GM04503 (cell line): ENCODE measurements at places on chromosomes 7 and 10.

GRCh38 chr7:6536262-6537260, 14.7 kb downstream of the GRID2IP start:
- DNase-seq, result no peak

- DNase-seq, result no peak
Observed at GRCh38 chr7:100895956-100896731, 456 bp upstream of the ACHE start.

DNA sequence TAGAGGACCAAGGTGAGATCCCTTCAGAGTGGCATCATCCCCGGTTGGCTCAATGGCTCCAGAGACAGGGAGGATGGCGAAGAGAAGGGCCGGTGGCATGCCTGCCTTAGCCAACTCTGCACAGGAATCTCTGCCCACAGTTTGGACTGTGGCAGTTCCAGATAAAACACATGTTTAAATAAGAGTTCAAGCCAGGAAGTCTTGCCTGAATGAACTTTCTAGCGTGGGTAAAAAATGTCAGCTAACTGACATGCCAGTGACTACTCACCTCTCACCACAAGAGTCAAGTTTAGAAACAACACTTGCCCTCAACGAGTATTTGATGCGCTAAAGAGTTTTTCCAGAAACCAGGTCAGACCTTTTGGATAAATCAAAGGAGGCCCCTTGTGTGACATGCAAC, 3.0 kb downstream of the NOD1 start:
- no peak for DNase-seq

DNA sequence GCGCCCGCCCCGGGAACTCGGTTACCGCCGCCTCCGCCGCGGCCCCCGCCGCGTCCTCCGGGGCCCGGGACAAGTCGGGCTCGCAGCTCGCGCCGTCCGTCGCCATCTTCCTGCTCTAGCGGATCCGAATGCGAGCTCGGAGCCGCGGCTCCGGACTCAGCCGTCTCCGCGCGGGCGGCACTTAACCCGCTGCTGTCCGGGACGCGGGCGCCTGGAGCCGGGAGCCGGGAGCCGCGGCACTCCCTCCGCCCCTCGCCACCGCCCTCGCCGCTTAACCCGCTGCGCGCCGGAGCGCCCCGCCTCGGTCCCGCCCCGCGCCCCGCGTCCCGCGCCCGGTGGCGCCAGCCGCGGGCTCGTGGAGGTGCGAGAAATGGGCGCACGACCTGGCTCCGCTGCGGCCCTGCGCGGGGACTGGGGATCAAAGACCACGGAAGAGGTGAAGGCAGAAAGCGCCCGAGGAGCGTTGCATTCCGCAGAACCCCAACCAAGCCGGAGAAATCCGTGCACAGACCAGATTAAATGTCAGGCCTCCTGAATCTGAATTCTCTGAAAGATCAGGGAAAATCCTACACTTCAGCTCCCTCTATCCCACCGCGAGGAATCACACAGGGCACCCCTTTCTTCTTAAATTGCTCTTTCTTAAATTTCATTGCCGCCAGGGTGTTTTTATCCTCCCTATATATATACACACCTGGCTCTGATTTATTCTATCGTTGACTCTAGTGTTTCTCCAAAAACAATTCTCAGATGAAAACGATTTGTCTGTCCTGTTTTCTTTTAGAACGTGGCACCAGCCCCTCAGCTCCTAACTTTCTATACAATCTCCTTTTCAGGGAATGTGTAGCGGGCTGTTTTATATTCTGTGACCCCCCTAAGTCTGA, at the start of gene CTTNBP2:
Gene CTTNBP2, minus strand, starts transcription at position 132 of the 881 bp plus-strand sequence. Its CDS starts 26 bp downstream, at position 106.
- DNase-seq, result no peak

- no peak for DNase-seq
Observed at GRCh38 chr10:58568428-58568935, 55.8 kb downstream of the BICC1 start.

- DNase-seq, result no peak
Observed at GRCh38 chr7:39602351-39602750, 21.0 kb upstream of the RALA start.

- no peak for DNase-seq
Observed at GRCh38 chr7:149828357-149829309, 9.5 kb upstream of the ZNF862 start.

DNA sequence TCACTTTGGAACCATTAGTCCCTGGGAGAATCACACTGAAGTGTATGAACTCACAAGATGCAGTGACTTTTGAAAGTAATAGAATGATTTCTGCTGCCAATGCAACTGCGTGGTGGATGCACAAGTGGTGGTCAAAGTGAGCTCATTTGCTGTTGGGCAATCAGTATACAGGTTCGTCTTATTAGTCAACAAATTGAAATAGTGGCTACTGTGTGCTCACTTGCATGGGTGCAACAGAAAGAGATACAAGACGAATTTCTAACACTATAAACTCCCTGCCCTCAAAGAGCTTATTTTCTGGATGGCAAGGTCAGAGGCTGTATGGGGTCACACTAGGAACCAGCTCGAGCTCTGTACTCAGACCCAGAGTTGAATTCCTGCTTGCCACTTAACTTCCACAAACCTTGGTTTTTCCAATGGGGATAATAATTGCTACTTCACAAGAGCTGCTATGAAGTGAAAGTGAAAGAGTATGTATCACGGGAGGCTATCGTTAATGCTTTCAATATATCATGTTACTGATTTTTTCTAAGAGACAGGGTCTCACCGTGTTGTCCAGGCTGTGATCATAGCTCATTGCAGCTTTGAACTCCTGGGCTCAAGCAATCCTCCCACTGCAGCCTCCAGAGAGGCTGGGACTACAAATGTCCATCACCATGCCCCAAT, 8.3 kb upstream of the BCL7B start:
- DNase-seq, result no peak

- no peak for DNase-seq
Observed at GRCh38 chr7:32214913-32215312, 144.7 kb upstream of the PDE1C start.

GRCh38 chr10:81848514-81848913, 26.5 kb upstream of the NRG3 start:
- no peak for DNase-seq

DNA sequence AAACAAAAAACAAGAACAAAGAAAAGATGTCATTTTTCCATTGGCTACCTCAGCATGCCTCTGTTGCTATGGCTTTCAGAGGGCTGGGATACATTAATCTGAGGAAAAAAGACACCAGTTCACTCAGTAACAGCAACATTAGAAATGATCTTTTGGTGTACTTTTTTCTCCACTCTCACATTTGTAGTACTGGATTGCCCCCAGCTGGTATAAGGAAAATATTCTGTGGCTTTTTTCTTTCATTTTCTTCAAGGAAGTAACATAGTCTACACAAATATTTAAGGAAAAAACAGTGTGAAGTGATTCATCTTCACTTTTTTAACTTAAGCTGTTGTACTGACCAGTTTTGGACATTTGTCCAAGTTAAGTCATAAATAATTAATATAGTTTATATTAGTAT, 482.3 kb downstream of the SORCS1 start:
- no peak for DNase-seq

- DNase-seq, result no peak
Observed at GRCh38 chr7:98137826-98138151, 31.1 kb downstream of the LMTK2 start.

DNA sequence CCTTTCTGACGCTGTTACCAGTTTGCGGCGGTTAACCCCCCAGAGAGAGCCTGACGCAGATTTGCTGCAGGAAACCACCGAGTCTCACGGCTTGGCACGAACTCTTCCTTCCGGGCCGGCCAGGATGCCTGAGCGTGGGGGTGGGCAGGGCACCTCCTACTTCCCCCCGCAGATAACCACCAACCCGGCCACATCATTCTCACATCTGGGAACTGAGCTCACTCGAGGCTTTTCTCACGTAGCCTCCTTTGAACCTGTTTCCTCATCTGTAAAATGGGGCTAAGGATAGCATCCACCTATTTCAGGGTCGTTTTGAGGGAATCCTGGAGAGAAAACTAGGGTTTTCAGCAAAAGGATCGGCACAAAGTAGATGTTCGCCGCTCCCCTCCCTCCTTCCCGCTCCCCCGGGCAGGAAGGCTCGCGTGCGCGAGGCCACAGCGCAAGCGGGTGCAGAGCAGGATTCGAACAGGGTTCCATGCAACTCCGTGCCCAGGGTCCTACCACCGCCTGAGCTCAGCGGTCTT, 23.6 kb downstream of the DDIT4 start:
- DNase-seq, result peak; percentile 84

DNA sequence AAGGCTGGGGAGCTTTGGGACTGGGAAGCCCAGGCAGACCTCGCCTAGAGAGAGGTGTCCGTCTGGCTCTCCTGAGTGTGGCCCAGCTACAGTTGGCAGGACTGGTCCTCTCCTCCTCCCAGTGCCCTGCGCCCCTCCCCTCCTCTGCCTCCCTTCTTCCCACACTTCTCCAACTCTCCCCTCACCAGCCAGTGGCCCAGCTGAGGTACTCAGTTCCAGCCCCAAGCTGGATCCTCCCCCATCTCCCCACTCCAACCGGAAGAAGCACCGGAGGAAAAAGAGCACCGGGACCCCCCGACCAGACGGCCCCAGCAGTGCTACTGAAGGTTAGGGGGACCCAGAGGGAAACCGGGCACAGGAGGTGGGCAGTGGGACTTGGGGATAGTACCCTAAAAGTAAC, 27.7 kb downstream of the GBX1 start:
- DNase-seq, result no peak

DNA sequence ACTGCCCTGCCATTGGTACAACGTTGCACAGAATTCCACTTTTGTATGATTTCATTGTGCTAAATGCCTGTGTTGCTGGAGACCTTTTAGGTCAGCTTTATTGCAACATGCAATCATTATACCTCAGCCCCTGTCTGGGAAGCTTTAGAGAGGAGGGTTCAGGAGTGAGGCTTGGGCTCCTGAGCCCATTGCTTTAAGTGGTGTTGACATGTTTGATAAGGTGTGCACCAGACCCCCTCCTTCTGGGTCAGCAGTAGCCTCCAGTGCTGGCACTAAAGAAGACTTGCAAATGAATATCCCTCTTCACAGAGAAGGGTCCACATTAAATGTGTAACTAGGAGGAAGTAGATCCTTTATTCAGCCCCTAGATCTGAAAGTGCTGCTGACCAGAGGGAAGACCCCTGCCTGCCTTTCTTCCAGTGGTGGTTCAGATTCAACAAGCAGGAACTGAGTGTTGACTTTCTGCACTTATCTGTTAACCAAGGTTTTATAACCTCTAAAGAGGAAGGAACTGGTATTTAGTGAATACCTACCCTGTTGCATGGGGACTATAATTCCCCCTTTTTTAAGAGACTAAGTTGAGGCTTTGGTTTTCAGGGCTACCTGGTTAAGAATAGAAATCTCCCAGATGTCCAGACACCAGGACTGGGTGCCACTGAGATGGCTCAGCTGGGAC, 369.4 kb upstream of the IGFBP3 start:
- DNase-seq, result no peak

- DNase-seq, result no peak
Observed at GRCh38 chr10:30756151-30756550, 126.6 kb upstream of the LYZL2 start.

DNA sequence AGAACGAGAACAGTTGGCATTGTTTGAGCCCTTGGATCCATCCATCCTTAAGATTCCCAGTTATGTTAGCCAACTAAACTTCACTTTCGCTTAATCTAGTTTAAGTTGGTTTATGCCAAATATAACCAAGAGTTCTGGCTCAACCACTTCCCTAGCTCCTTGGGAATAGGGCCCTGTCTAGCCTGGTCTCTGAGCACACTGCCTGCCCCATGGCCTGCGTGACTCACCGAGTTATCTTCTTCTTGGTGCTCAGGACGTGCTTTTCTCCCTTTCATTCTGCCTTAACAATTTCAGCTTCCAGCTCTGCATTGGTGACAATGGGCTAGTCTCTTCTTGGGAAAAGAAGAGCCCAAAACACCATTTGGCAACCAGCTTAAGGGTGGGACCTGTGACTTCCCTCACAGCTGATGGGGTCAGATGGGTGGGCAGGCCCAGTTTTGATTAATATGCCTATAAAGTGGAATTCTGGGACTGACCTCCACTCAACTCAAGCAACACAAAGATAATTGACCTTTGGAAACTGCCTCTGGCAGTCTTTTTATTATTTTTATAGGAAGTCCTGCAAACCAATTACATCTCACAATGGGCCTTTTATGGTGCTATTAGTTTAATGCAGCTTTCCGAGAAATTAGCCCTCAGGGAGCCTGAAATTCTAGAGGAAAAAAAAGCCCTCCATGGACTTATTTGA, 126.4 kb downstream of the CFAP58 start:
- no peak for DNase-seq

DNA sequence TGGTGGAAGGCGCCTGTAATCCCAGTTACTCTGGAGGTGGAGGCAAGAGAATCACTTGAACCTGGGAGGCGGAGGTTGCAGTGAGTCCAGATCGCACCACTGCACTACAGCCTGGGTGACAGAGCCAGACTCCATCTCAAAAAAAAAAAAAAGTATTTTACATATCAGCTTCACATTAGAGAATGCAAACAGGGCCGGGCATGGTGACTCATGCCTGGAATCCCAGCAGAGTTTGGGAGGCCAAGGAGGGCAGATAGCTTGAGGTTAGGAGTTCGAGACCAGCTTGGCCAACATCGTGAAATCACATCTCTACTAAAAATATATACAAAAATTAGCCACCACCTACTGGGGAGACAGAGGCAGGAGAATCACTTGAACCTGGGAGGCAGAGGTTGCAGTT, 31.6 kb downstream of the USP54 start:
- DNase-seq, result no peak

GRCh38 chr7:69665369-69665768, 67.1 kb downstream of the AUTS2 start:
- no peak for DNase-seq

DNA sequence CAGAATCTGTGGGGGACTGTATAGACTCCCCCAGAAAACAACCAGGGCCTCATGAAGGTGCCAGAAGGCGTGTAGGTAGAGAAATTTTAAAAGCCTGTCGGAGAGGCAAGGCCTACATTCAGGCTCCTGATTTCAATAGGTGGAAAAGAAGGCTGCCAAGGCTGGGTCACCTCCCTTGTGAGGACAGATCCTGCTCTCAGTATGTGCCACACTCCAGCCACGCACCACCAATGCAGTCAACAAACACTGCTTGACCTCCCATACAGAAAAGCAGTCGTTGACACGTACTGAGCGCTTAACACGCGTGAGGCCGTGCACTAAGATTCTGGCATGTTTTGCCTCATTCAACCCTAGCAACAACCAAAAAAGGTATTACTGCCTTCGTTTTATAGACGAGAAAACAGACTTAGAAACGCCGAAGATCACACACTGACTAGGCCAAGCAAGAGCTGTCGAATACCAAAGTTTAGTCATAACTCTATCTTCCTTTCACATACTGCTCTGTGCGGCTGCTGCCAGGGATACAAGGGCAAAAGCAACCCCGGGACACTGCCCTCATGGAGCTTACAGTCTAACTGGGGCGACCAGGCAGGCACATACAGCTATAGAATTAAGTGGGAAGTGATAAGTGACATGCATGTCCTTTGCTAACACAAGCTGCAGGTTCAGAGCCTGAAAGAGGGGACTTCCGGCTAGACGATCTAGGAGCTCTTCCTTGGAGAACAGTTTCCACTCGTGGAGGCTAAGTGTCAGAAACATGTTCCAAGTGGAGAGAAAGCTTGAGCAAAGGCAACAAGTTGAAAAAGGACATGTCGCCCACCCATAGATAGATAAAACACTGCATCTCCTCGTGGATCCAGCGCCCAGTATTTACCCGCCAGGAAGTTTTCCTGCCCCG, 797 bp upstream of the NKX2-3 start:
- DNase-seq, result no peak

- DNase-seq, result peak; percentile 31
Observed at GRCh38 chr10:30510184-30510931, 76.4 kb downstream of the MAP3K8 start.

- DNase-seq, result peak; percentile 100
Observed at GRCh38 chr10:3467052-3467951, 294.7 kb upstream of the PITRM1 start.

- DNase-seq, result no peak
Observed at GRCh38 chr7:154898973-154899855, 103.7 kb downstream of the PAXIP1 start.

- DNase-seq, result no peak
Observed at GRCh38 chr7:135712796-135713195, 15.2 kb downstream of the SLC13A4 start.
